ENCODE measurements at places on chromosomes 16 and 17. TPM values are rescaled to one million over a fixed set of nuclear protein-coding genes. Genes with fewer than 3 reads are reported as not detected.

- H3K4me3 ChIP-seq, result no peak overlapping the region
- H3K4me1 ChIP-seq, result peaks cover 14% of the 10 kb centered on the region
- DNase-seq, result peak; percentile 72
- H3K27me3 ChIP-seq, result peaks cover 8% of the 10 kb centered on the region
- H3K36me3 ChIP-seq, result no peaks in the 10 kb centered on the region
These were observed 33.9 kb downstream of the JPH3 start for GRCh38 chr16:87636050-87636684.

GRCh38 chr16:84884596-84885341 is 65.0 kb downstream of the CRISPLD2 start:
- peaks cover 5% of the 10 kb centered on the region for H3K4me1 ChIP-seq
- H3K27me3 ChIP-seq, result peaks cover 24% of the 10 kb centered on the region
- H3K27ac ChIP-seq, result no peak overlapping the region
- no peak for DNase-seq
- no peaks in the 10 kb centered on the region for H3K36me3 ChIP-seq

DNA sequence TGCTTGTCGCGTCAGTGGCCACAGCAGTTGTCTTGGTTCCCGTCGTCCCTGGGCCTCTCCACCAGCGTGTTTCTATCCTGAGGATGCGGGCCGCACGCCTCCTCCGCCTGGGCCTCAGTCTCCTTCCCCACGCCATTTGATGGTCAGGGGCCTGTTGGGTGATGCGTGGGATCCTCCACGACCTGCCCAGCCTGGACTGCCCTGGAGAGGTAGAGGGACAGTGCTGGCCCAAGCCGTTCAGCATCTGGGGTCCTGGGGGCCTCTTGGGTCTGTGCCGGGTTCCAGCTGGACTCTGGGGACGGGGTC is 20.3 kb downstream of the GSE1 start:
- H3K27me3 ChIP-seq, result no peaks in the 10 kb centered on the region
- peaks cover 19% of the 10 kb centered on the region for H3K4me1 ChIP-seq
- DNase-seq, result no peak
- no peak overlapping the region for H3K27ac ChIP-seq

DNA sequence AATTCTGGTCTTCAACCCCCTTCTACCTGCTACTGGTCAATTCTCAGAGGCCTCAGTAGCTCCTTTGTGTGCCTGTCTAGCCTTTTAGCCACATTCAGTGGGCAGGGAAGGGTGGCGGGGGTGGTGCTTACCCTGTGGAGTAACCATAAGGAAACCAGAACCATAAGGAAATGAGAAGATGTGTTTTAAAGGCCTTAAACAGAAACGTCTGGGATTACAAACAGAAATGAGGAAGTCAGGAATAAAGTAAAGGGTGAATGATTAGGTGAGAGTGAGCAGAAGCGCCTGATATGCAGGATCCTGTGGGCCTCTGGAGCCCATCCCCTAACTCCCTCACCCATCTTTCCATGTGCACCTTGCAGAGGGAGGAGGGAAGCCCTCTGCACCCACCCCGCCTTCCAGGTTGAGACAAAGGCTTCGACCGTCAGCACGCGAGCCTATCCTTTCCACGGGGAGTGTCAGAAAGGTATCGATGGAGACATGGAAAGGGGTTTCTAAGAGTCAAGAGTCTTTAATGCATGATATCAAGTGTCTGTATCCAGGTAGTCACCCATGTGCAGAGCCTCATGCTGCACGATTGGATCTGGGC is 20.4 kb downstream of the KIAA0513 start:
- no peaks in the 10 kb centered on the region for H3K4me1 ChIP-seq
- no peak overlapping the region for H3K4me3 ChIP-seq
- no peak overlapping the region for H3K27ac ChIP-seq
- H3K36me3 ChIP-seq, result no peaks in the 10 kb centered on the region

DNA sequence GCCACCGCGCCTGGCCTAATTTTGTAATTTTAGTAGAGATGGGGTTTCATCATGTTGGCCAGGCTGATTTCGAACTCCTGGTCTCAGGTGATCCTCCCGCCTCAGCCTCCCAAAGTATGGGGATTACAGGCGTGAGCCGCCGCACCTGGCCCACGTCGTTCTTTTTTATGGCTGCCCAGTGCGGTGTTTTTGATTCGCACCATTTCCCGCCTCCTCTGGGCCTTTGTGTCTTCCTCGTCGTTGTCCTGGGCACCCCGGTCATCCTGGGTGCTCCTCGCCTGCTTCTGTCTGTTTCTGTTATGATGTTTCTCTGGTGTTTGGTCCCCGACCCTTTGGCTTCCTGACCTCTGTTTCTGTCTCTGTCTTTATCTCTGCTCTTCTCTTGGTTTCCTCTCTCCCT is 15.0 kb downstream of the CBX4 start:
- H3K36me3 ChIP-seq, result no peaks in the 10 kb centered on the region
- peaks cover 30% of the 10 kb centered on the region for H3K27me3 ChIP-seq
- peaks cover 28% of the 10 kb centered on the region for H3K4me1 ChIP-seq

DNA sequence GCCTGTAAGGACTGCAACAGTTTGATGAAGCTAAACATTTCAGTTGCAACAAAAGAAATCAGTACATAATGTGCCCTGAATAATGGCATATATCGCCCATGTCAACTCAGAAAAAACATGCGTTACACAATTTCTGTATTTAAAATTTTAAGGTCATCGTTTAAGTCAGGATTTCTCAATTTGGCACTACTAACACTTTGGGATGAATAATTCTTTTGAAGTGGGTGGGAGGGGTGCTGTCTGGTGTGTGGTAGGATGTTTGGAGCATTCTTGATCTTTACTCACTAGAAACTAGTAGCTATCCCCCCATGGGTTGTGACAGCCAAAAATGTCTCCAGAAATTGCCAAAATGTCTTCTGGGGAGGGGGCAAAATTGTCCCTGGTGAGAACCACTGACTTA is 50.7 kb upstream of the CNTNAP4 start:
- H3K4me1 ChIP-seq, result no peaks in the 10 kb centered on the region
- no peak overlapping the region for H3K4me3 ChIP-seq
- no peaks in the 10 kb centered on the region for H3K27me3 ChIP-seq
- DNase-seq, result no peak

GRCh38 chr16:63461248-63461841 is 1425.1 kb upstream of the CDH8 start:
- H3K4me3 ChIP-seq, result no peak overlapping the region
- no peak overlapping the region for H3K27ac ChIP-seq
- H3K36me3 ChIP-seq, result no peaks in the 10 kb centered on the region
- no peaks in the 10 kb centered on the region for H3K27me3 ChIP-seq

DNA sequence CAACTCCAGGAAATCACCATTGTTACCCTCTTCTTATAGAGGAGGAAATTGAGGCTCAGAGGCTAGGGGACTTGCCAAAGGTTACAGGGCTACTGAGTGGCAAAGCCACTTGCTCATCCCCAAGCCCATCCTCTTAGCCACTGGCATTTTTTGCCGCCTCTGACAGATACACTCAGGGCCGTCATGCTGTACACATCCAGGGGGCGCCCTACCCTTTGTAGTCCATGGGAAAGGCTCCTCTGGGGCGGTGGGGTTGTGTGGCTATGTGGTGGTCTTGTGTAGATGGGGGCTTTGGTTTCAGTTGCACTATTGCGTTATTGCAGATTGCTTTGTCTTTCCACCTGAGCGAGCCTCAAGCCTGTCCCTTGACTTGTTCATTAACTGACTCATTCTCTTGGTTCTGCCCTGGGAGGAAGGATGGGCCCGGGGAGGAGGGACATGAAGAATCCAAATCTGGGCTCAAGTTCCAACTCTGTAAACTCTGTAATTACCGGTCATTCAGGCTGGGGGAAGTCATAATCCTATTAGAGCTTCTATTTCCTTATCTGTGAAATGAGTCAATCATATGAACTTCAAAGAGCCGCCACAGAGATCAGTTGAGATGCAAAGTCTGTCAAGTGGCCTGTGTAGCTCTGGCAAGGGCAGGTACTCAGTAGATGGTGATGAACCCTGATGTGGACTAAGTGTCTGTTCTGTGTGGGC is 2.8 kb downstream of the NOS2 start:
- DNase-seq, result no peak
- H3K36me3 ChIP-seq, result no peaks in the 10 kb centered on the region
- H3K4me1 ChIP-seq, result no peaks in the 10 kb centered on the region
- no peak overlapping the region for H3K27ac ChIP-seq
- H3K4me3 ChIP-seq, result no peak overlapping the region

Gene CCL17
- total RNA-seq, result 32.6 TPM
